ENCODE measurements at places on chromosomes 6 and 20.

- DNase-seq: no peak
These were observed 84.6 kb downstream of the ANKS1A start for GRCh38 chr6:34973547-34974248.

- no peak for DNase-seq
These were observed 38.6 kb upstream of the UBR2 start for GRCh38 chr6:42525206-42525605.

GRCh38 chr20:53736122-53736756, 142.6 kb upstream of the ZNF217 start:
- no peak for DNase-seq

GRCh38 chr6:30730601-30731435, 10.7 kb downstream of the TUBB start:
- DNase-seq: peak; percentile 69

DNA sequence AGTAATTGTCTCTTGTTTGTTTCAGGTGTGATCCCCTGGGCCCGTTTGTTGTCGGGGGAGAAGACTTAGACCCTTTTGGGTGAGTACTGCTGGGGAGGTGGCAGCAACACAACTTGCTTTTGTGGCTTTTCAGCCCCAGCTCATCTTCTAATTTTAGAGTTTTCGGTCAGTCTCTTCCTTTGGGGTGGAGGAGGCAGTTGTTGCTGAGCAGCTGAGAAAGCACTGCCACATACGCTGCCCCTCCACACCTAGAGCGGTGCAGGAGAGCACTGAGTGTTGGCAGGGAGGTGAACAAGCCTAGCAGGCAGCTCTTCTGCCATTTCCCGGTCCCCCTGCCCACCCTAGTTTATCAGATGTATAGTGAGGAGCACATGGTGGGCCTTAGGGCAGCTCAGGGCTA, 21.7 kb downstream of the TMEM74B start:
- no peak for DNase-seq

GRCh38 chr6:119109654-119110325, 31.3 kb upstream of the FAM184A start:
- no peak for DNase-seq

GRCh38 chr6:109002051-109002697, 92.5 kb downstream of the SESN1 start:
- no peak for DNase-seq

- no peak for DNase-seq
These were observed 564.8 kb downstream of the UTRN start for GRCh38 chr6:144849920-144850319.

GRCh38 chr6:106525107-106525881, 104.0 kb downstream of the RTN4IP1 start:
- no peak for DNase-seq

- no peak for DNase-seq
These were observed 409.6 kb upstream of the SLC35B3 start for GRCh38 chr6:8844968-8845367.

DNA sequence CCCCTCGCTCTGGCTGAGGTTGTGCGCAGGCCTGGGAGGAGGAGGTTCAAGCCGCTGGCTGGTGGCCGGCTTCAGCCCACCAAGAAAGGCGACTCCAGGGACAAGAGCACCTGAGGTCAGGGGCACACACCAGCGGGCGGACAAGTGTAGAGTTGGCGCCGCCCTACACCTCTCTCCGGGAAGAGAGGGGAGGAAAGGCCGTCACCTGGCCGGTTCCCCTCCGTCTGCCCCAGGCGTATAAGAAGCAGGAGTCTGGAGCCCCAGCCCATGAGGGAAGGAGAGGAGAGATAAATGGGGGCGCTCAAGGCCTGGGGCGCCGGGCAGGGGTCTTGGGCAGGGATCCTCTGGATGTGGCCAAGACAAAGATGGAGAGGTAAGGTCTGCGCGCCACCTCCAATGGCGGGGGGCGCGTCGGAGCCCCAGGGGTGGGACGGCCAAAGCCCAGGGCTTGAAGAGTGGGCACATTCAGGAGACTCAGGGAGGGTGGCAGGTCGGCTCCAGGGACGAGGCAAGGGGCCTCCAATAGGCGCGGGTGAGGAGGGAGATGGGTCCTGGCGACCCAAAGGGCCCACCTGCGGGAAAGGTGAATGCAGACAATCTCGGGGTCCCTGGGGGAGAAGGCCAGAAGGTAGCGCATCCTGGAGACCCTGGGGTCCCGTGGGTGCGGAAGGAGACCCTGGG, 826 bp downstream of the RIMS4 start:
- no peak for DNase-seq

DNA sequence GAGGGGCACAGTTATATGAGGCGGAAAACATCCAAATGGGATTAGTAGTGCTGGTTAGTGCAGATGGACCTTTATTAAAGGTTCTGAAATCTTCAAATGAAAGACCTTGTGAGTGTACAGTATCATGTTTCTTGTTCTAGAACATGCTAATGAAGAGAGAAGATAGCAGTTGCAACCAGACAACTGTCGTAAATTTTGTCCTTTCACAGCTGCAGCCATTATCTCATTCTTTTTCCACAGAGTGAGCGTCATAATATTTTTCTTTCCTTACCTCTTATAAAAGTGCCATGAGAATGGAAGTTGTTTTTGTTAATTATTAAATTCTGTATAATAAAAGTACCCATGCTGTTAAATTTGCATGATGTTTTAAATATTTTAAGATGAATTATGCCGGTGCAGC, 4.4 kb upstream of the C6orf163 start:
- DNase-seq: no peak

DNA sequence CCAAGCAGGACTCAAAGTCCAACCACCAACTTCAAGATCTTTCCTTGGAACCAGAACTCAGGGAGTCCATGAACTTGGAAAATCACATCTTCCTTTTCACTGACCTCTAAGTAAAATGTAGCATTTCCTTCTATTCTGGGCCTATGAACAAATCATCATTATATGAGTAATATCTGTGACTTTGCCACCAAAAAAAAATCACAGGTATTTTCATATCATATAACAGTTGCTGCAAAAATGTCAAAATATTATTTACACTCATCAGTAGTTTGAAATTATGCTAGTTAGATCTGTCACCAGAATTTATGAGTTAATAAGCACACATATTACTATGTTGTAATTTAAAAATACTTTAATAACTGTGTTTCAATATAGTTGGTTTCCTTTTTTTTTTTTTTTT, 27.3 kb upstream of the TLDC2 start:
- DNase-seq: no peak

GRCh38 chr6:149317644-149318571, at the start of gene TAB2:
TAB2 (plus strand) TSS chr6:149317712; CDS start chr6:149369998, 52,286 bp downstream.
- peak; percentile 59 for DNase-seq

GRCh38 chr6:87341899-87342298, 2.7 kb upstream of the C6orf163 start:
- DNase-seq: no peak

- DNase-seq: no peak
These were observed 162.8 kb upstream of the MYLIP start for GRCh38 chr6:15966000-15966520.

GRCh38 chr6:139124887-139125672, 9.8 kb upstream of the HECA start:
- DNase-seq: peak; percentile 65

DNA sequence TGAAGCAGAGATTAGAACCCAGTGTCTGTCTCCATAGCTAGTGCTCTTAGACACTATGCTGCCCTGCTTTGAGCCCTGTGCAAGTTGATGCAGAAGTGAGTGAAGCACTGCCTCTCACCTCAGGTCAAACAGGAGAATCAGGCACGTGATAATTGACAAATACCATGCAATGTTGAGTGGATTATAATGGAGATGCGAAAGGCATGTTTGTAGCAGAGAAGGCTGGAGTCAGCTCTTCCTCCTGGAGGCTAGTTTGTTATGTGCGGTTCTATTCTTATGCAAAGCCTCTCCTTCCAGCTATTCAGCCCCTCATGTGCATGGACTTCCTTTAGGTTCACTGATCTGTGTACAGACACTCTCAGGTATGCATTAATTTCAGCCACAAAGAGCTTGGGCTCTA, 108.5 kb downstream of the MANEA start:
- no peak for DNase-seq

DNA sequence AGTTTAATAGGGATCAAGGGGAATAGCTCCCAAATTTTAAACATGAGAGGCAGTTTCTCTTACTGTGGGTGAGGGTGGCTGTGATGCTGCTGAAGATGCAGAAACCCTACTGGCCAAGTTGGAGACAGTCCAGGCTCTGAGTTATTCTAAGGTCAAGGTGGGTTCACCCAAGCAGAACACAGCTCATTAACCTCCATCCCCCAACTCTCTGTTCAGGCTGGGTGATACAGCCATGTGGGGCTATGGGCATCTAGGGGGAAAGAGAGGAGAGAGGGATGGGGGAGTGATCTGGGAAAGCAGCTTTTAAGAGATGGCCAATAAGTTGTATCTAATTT, 18.9 kb upstream of the TRAM2 start:
- no peak for DNase-seq

- DNase-seq: no peak
These were observed 80.7 kb downstream of the SERAC1 start for GRCh38 chr6:158087224-158087867.

DNA sequence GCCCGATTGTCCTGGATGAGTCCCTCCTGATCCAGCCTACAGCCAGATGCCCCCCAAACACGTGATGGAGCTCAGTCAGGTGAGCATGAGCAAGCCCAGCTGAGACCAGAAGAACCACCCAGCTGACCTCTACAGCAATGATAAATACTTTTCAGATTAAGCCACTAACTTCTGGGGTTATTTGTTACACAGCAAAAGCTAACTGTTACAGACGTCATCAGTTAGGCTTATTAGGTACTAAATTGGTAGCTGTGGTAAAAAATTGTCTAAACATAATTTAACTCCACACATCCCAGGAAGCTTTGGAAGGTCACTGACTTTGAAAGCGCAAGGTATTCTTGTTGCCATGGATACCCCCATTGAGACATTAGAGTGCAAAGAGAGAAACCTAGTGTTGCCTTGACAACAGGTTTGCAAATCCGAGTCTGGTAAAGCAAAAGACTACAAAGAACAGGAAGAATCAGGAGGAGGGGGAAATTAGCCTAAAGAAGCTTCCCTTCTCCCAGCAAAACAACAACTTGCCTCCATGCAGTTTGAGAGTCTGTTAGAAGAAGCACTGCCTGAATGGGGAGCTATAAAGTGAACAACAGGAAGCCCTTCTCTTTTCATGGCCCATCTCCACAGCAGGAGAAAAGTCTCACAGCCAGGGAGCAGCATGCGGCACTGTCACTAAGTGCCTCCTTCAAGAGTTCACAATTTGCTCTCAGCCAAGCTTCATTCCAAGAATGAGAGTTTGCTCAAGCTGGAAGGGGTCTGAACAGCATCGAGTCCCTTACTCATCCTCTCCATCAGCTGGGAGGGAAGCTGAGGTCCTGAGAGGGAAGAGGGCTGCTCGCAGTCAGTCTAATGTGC, 41.7 kb upstream of the ZNF831 start:
- no peak for DNase-seq

DNA sequence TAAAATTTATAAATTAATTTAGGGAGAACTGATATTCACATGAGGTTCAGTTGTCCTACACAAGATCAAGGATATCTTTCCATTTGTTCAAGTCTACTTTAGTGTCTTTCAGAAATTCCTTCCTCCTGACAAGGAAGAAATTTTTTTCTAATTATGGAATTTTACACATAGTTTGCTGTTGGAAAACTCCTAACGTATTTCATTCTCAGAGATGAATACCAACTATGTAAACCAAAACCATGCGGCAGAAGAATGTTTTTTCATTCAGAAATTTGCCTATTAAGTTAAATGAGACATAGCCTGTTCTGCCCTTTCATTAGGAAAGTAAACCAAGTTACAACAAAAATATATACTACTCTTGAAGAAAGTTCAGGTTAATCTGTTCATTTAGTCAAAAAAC, 111.2 kb upstream of the PRDM1 start:
- no peak for DNase-seq

DNA sequence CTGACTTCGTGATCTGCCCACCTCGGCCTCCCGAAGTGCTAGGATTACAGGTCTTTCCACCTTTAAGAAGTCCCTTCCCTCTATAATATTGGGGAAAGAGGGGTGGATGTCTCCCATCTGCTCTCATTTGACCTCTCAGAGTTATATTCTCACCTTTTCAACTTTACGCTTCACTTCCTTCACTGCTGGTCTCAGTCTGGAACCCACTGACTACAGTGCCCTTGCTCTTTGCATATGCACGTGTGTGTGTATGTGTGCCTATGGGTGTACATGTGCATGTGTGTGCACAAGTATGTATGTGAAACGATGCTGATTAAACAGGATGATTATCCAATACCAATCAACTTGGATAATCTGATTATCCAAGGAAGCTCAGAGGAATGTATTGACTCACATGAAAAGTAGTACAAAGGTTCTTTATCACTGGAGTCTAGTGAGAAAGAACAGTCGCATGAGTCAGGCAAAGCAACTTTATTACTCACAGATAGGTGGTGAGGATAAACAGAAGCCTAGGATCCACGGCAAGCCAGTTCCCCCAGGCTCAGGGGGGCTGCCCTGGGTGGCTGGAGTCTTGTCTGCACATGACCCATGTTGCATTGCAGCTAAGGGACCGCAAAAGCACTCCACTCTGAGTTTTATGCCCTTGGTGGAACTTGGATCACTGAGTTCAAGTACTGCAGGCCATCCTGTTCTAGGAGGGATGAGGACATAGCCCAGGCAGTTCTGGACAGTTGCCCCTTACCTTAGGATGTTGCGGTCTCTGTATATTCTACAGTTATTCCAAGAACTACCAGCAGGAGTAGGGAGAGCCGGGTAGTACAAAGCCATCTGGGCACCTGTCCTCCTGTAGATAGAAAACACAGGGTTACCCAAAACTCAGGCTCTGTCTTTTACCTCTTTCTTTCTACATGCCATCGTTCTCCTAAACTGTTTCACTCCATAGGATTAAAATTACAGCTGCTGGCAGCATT, 50.9 kb downstream of the SNRNP48 start:
- DNase-seq: no peak

GRCh38 chr6:76697585-76697984, 625.1 kb upstream of the IMPG1 start:
- no peak for DNase-seq

- no peak for DNase-seq
These were observed 7.6 kb upstream of the HLA-DRA start for GRCh38 chr6:32432050-32432450.
